ENCODE measurements at places on chromosomes 3 and 15.

- no peak for ATAC-seq
Measured at GRCh38 chr3:100149130-100149529, 34.8 kb upstream of the FILIP1L start.

DNA sequence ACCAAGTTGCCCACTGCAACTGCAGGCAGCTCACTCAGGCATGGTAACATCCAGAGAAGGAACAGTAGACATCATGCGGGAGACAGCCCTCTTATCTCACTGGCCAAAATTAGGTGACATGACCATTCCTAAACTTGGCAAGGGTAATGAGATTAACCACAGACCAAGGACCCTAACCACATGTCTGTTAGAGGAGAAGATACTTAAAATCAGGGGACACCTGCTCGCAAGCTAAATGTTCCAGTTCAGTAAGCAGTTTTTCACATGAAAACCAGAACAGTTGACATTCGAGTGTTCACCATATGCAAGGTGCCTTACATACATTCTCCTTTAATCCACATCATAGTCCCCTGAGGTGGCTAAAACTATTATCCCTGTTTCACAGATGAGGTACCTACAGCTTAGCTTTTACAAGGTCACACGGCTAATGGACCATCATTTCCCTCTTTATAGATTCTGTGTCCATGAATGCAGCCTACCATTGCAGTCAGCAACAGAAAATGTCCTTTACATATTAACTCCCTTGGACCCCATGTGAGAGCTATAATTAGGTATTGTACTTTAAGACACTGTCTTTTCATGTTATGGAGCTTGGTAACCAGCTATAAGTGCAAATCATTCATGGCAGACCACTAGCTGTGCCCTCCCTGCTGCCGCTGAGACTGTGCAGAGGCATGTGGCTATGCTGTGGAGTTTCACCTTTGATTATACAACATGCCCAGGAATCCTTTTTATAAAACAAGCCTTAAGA, 154.1 kb downstream of the LIPC start:
- ATAC-seq: no peak

GRCh38 chr3:69445024-69445423, 59.1 kb upstream of the FRMD4B start:
- no peak for ATAC-seq

DNA sequence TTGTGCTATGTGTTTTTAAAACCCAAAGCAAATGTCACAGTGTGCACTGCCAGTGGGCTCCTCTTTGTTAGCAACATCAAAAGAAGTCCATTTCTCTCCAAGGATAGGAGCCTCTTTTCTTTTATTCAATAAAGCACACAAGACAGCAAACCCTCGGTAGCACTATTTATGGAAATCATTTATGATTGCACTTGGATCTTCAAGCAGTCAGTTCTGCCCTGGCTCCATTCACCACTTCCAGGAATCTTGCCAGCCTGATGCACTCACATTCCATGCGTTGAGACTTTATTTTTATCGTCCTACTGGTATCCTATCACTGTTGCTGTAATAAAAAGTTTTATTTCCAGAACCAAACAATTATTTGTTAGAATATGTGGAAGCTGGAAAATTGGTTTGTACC, 412.1 kb downstream of the TBL1XR1 start:
- ATAC-seq: no peak

DNA sequence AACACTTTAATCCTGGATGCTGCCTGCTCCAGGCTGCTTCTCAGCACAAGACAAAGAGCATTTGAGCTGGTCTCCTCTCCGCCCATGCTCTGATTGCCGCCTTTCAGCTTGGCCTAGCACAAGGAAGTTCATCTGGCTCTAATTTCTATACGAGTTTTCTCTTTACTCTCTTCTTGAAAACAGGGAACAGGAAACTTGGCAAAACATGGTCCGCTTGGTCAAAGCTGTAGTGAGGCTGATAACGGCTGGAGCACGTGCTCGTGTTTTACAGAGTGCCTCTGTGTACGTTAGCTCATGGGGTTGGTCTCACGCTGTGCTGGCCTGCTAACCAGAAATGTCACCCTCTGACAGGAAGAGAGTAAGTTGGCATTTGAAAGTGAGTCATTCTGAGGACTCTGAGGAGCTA, 19.2 kb downstream of the RARRES1 start:
- ATAC-seq: no peak

DNA sequence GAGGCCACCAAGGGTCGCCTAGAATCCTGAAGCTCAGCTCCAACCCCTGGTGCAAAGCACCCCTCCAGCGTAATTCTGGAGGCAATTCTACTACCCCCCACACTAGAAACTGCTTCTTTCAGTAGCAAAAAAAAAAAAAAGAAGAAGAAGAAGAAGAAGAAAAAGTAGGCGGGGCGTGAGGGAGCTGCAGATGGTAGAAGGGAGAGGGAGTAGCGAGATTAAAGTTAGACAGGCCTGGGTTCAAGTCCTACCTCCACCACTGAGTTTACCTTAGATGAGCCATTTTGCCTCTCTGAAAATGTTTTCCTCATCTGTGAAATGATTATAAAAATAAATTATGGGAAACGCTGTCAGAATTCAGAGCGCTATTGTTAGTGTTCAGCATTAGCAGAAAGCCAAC, 913 bp downstream of the FAM174B start:
- no peak for ATAC-seq
